ENCODE measurements at places on chromosomes 5 and 9. TPM values are rescaled to one million over a fixed set of nuclear protein-coding genes. Genes with fewer than 3 reads are reported as not detected.

The PCDHGA12 gene
- 0.52 TPM for polyA plus RNA-seq

The FUT7 gene
- polyA plus RNA-seq = not detected

The PCDHGB7 gene
- 8.4 TPM for polyA plus RNA-seq

The KLF9 gene
- polyA plus RNA-seq = not detected

The PCDHA6 gene
- polyA plus RNA-seq = 7.7 TPM

The SCGB3A1 gene
- not detected for polyA plus RNA-seq

The MTAP gene
- 26.4 TPM for polyA plus RNA-seq

The FAM151B gene
- 1.3 TPM for polyA plus RNA-seq

The ADAMTS16 gene
- 0.07 TPM for polyA plus RNA-seq

The OR13C5 gene
- polyA plus RNA-seq = not detected

The BTNL9 gene
- not detected for polyA plus RNA-seq

The SLC36A3 gene
- polyA plus RNA-seq = not detected

The ADAMTSL2 gene
- polyA plus RNA-seq = 13.6 TPM

The PNPLA7 gene
- polyA plus RNA-seq = 1.4 TPM

The PCDHB8 gene
- 8.7 TPM for polyA plus RNA-seq

The NMUR2 gene
- not detected for polyA plus RNA-seq

The ITGA1 gene
- polyA plus RNA-seq = 2.1 TPM

The RAI14 gene
- polyA plus RNA-seq = 13.4 TPM

The HAVCR1 gene
- not detected for polyA plus RNA-seq

The ANKRD18B gene
- 2.4 TPM for polyA plus RNA-seq

The FLT4 gene
- 3.9 TPM for polyA plus RNA-seq
